ENCODE measurements at places on chromosomes 3 and 15.

- DNase-seq = peak; percentile 23
These were observed 830 bp downstream of the MAP2K5 start for GRCh38 chr15:67543348-67543718.

- no peak for DNase-seq
These were observed 90.1 kb downstream of the DUT start for GRCh38 chr15:48421362-48421761.

- peak; percentile 96 for DNase-seq
These were observed 204.6 kb upstream of the STRIT1 start for GRCh38 chr3:155497930-155498647.

GRCh38 chr15:73388256-73388781 is 19.6 kb upstream of the HCN4 start:
- DNase-seq = peak; percentile 54

DNA sequence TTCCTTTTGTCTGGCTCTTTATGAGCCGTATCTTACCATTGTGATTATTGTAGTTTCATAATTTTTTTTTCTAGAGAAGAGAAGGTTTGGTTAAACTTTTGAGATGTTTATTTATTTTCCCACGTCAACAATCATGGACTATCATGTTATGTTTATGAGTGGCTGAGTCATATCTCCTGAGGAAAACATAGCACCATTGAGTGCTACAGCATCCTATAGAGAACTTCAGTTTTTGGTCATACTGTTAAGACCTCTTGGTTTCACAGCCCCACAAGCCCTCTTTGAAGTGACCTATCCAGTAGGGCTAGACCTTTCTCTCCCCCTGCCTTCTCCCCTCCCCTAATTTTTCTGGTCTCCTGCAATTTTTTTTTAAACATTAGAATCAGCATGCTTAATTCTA is 20.8 kb downstream of the PIK3CA start:
- no peak for DNase-seq

- no peak for DNase-seq
These were observed 140.4 kb upstream of the ABI3BP start for GRCh38 chr3:101133652-101134051.

DNA sequence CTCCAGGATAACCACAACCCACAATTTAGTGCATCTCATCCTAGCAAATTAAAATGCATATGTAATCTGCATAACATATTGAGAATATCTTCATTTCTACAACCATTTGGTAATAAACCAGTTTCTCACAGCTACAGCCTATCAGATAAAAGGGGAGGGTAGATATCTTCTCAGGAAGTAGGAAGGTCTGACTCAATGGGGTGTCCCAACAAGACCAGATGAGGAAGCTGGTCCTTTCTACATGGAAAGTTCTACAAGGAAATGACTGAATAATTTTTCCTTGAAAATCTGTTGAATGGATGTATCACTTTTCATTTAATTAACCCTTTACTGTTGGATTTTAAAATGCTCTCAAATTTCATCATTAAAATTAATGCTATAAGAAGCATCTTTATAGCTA is 17.4 kb upstream of the TMPRSS7 start:
- peak; percentile 23 for DNase-seq

DNA sequence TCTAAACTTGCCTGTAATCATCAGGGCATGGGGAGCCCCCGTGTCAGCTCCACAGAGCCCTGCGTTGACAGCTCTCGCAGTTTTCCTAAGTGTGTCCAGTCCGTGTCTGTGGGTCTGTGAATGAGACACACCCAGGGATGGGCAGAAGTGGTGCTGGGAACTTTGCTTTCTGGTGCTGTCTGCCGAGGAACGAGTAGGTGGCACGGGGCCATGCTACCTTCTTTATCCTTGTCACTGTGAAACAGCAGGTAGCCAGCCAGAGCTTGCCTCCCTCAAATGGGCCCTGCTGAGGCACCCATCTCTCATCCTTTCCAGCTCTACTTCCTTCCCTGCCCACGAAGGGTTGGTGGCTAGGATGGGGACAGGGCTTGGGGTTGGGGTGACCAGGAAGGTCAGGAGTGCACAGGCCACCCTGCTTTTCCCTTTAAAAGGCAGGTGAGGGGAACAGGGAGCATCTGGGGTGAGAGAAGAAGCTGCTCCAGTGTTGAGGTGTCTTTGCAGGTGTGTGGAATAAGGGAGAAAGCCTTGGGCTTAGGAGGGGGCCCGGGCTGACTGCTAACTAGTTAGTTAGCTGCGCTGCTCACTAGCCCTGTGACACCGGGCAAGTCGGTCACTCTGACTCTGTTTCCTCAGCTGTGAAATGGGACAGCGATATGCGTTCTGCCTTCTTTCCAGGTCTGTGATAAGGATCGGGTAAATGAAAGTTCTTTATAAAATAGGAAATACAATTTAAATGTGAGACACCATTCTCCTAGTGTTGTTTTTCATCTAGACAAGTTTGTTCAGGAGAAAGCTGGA is 27.9 kb downstream of the PDIA5 start:
- DNase-seq = no peak
